A673 (cell line): ENCODE measurements at places on chromosomes 12 and 14.
A peak's percentile ranks its signal among the peaks of the same experiment; 100 is the strongest.

DNA sequence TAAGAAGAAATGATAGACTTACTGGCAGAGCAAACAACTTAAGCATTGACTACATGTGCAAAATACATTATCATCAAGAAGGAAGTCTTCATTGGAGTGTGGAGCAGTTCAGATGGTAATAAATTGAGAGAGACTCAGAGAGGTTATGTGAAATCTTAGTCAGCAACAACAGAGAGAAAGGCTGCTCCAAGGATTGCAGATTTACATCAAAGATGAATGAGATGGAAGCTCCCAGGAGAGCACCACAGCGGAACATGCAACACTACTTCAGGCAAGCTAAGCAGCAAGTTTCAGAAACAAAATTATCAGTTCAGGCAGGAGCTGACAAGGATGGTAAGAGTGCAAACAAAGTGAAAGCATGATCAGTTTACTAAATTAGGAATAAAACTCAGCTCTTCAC is 882.3 kb downstream of the LRFN5 start:
- H3K4me1 ChIP-seq = no peaks in the 10 kb centered on the region
- no peaks in the 10 kb centered on the region for H3K27me3 ChIP-seq

GRCh38 chr14:62947301-62947700 is 98.0 kb downstream of the KCNH5 start:
- DNase-seq = no peak
- H3K4me3 ChIP-seq = no peak overlapping the region
- peaks cover 15% of the 10 kb centered on the region for H3K4me1 ChIP-seq
- H3K27ac ChIP-seq = no peak overlapping the region

DNA sequence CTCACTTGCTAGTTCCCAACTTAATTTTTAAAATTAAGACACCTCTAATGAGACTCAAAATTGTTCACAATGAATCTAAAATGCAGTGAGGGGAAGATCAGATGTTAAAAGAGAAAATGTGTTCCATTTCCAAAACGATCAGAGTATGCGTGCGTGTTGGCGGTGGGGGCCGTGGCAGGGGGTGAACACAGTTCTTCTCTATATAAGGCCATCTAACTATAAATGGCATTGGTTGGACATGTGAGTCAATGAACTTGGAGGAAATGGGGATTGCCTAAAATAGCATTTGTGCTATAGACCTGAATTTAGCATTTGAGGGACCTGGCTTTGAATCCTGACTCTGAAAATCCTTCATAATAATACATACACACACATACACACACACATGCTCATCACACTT is 149.4 kb downstream of the FOXN3 start:
- H3K27me3 ChIP-seq = no peaks in the 10 kb centered on the region
- no peak overlapping the region for H3K27ac ChIP-seq
- no peak overlapping the region for H3K4me3 ChIP-seq
- no peaks in the 10 kb centered on the region for H3K36me3 ChIP-seq
- H3K4me1 ChIP-seq = no peaks in the 10 kb centered on the region

DNA sequence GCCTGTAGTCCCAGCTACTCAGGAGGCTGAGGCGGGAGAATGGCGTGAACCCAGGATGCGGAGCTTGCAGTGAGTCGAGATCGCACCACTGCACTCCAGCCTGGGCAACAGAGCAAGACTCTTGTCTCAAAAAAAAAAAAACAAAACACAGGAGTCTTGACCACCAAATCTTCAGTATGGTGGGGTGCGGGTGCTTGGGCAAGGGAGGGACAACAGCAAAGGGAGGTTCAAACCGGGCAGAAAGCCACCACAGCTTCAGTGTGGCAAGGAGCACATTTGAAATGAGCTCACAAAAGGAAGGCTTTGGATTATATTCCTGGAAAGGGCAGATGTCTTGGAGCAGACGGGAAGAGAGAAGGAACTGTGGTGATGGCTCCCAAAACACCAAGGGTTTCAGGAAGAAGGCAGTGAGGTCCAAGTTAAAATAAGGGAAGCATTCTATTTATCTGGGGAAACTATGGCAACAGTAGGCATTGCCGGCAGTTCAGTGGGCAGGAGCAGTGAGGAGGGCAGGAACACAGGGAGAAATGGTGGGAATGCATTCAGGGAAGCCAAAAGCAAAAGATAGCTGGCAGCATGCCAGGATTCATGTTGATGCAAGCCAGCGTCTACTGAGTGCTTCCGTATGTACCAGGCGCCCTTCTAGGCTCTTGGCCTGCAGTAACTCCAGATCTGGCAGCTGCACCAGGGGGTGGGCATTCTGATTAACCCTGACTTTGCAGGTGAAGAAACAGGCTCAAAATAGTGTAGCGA is 51.0 kb upstream of the SRSF5 start:
- no peak overlapping the region for H3K27ac ChIP-seq
- no peaks in the 10 kb centered on the region for H3K36me3 ChIP-seq
- no peaks in the 10 kb centered on the region for H3K27me3 ChIP-seq
- H3K4me1 ChIP-seq = peaks cover 62% of the 10 kb centered on the region
- DNase-seq = peak; percentile 55

DNA sequence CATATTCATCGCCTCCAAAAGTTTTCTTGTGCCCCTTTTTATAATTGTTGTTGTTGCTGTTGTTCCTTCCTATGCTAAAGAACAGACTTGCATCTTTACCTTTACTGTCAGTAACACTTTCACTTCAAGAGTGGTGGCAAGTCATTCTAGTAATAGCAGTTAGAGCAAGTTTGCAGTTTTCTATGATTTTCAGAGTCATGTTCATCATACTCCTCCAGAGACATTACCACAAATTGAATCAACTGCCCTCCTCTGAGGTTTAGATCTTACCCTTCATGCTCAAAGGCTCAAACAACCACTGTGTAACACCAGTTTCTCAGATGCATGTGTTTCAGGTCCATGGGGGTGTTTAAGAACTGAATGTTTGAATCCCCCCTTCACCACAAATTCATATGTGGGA is 763.4 kb downstream of the LRFN5 start:
- H3K27me3 ChIP-seq = no peaks in the 10 kb centered on the region
- no peaks in the 10 kb centered on the region for H3K4me1 ChIP-seq

DNA sequence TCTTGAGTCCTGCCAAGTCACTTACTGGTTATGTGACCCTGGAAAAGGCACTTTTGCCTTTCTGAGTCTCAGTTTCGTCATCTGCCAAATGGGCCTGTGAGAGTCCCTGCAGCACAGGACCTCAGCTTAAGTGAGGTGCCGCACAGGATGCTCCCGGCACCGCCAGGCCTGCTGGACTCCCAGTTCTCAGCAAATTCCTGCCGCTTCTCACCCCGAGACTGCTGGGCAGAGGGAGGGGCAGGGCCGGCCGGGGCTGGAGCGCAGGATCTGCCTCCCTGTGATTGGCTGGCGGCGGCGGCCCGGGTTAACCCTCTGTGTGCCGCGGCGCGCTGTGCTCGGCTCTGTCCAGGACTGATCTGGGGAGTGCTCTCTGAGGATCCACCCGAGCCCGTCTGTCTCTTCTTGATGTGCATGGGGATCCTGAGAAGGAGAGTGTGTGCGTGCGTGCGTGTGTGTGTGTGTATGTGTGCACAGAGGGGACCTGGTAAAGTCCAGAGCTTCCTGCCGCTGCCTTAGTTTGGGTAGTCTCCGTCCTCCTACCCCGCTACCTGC is 8.6 kb downstream of the SETD1B start:
- H3K27me3 ChIP-seq = no peaks in the 10 kb centered on the region
- H3K4me3 ChIP-seq = peak overlapping the region; percentile 38
- H3K36me3 ChIP-seq = peaks cover 63% of the 10 kb centered on the region
- H3K4me1 ChIP-seq = peaks cover 17% of the 10 kb centered on the region
- peak; percentile 64 for DNase-seq
- no peak overlapping the region for H3K27ac ChIP-seq

DNA sequence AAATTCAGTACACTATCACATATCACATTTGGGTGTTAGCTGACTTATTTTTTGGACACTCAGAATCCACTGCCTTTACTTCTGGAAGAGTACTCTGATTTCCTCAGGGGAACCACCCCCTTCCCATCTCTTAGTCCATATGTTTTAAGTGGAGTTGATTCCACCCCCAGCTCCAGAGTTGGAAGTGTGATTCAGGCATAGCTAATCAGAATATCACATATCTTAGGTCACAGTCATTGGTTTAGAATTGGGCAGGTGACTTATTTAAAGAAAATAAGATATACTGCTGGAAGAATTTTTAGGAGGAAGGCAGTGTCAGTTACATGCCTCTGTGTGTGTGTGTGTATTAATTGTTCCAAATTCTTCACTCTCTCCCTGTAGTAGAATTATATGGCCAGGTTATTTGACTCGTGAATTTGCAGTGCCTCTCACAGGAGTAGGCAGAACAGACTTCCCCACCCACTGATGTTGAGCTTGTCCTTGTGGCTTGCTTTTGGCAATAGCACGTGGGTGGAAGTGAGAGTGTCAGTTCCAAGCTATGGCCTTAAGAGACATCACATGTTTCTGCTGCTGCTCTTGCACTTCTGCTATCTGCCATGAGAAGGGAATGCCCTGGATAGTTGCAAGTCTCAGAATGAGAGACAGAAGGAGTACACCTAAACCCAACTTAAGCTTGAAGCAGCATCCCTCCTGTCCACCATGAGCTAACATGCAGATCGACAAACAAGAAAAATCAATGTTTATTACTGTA is 6.4 kb upstream of the GAS2L3 start:
- H3K4me1 ChIP-seq = peaks cover 10% of the 10 kb centered on the region
- no peaks in the 10 kb centered on the region for H3K36me3 ChIP-seq
- H3K4me3 ChIP-seq = no peak overlapping the region
- H3K27me3 ChIP-seq = no peaks in the 10 kb centered on the region
